Left renal cortex interstitium (tissue), 4 donors: ENCODE measurements at places on chromosomes 7 and 10. TPM values are rescaled to one million over a fixed set of nuclear protein-coding genes. Genes with fewer than 3 reads are reported as not detected.

The CRYGN gene
- 4.3 TPM for polyA plus RNA-seq

The CCDC7 gene
- 4.0 TPM for polyA plus RNA-seq

The SLC18A3 gene
- polyA plus RNA-seq = not detected

The SPDYE18 gene
- 1.5 TPM for polyA plus RNA-seq

The PAX2 gene
- polyA plus RNA-seq = 140 TPM

The TRIM50 gene
- 0.41 TPM for polyA plus RNA-seq

The MLXIPL gene
- polyA plus RNA-seq = 7.3 TPM

The MKX gene
- polyA plus RNA-seq = 0.12 TPM

The ATRNL1 gene
- 23.7 TPM for polyA plus RNA-seq

The HGF gene
- polyA plus RNA-seq = 2.8 TPM

The BRAT1 gene
- 39.0 TPM for polyA plus RNA-seq

The PRPS1L1 gene
- polyA plus RNA-seq = not detected

The UTF1 gene
- 0.09 TPM for polyA plus RNA-seq

The TMEM139 gene
- polyA plus RNA-seq = 53.2 TPM

The NPSR1 gene
- 0.09 TPM for polyA plus RNA-seq
